ENCODE measurements at places on chromosomes 3 and 15.

DNA sequence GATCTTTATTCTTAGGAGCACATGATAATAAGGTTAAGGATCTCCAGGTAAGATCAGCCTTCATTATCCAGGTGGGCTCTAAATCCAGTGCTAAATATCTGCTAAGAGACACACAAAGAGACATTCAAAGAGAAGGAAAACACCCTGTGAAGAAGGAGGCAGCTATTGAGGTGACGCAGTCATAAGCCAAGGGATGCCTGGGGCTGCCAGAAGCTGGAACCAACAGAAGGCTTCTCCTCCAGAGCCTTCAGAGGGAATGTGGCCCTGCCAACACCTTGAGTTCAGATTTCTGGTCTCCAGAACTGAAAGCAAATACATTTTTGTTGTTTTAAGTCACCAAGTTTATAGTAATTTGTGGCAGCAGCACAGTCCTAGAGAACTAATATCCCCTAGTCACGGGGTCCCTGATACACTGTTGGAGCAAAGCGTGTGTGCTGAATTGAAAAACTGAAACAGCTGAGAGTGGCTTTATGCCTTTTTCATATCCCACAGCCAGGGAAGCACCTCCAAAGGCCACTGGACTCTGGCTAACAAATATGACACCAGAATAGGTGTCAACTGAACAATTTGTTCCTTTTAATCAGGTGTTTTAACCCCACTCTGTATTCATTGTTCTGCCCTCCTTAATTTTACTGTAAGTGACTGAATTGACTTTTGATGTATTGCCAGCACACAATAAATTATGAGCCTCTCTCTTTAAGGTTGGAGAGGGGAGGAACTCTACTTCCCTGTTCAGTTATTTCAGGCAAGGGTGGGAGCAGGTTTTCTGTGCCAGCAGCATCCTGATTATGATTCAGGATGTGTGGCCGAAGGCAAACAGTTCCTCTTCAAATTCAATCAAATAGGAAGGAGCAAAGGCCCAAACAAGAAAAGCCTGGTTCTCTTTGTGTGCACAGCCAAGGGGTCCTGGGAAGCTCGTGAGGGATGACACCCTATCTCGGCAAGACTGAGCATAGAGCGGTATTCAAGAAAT, 151.8 kb upstream of the HES1 start:
- no peak for DNase-seq

- no peak for DNase-seq
Observed at GRCh38 chr15:101128221-101129015, 123.4 kb downstream of the CHSY1 start.

DNA sequence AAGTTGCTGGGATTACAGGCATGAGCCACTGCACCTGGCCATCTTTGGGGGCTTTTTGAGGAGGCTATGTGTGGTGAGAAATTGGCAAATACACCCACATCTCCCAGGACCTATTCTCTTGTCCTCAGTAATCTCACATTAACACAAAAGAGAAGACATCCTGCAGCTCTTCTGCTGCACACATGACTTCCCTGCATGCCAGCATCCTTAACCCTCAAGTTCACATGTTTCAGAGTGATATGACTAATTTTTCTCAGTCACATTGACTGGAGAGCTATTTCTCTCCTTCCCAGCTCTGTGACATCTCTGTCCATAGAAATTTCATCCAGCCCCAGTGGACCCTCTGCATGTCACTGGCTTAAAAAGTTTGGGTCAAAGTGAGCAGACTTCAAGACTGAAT, 1.9 kb upstream of the SKIC8 start:
- DNase-seq: no peak

DNA sequence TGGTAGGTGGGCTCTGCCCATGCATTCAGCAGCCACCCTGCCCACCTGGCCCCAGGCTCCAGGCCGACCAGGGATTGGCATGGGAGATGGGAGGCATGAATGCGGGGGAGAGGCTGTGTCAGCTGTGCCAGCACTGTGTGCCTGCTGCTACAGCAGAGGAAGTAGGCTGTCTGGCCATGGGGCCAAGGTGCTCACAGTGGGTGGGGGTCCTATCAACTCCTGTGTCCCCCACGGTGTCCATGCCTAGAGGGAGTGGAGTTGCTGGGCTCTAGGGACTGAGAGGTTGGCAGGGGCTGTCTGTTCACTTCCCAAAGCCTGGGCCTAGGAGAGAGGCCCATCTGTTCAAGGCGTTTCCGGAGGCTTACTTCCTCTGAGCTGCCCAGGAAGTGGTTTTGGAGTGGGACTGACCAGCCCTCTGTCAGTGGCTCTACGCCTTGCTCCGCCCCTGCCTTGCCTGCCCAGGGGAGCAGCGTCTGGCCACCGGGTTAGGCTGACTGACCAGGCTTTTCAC, 5.8 kb downstream of the PRKCD start:
- DNase-seq: no peak

GRCh38 chr3:69650066-69650419, 89.2 kb upstream of the MITF start:
- DNase-seq: no peak

- no peak for DNase-seq
Observed at GRCh38 chr15:66908744-66909095, 156.7 kb upstream of the SMAD3 start.

- no peak for DNase-seq
Observed at GRCh38 chr15:38374556-38374955, 79.4 kb upstream of the FAM98B start.

DNA sequence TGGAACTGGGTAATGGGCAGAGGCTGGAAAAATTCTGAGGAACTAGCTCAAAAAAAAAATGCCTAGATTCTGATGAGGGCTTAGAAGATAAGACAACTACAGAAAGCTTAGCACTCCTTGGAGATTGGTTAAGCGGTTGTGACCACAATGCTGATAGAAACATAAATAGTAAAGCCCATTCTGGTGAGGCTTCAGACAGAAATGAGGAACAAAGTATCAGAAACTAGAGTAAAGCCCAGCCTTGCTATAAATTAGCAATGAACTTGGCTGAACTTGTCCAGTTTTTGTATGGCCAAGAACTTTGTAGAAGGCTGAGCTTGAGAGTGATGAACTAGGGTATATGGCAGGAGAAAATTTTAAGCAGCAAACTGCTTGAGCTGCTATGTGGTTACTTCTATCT, 25.4 kb downstream of the GOLGB1 start:
- no peak for DNase-seq

- DNase-seq: no peak
Observed at GRCh38 chr3:60497902-60498301, 753.4 kb downstream of the FHIT start.
